Stimulated activated CD8-positive, alpha-beta memory T cell treated with anti-CD3 and anti-CD28 coated beads, Interleukin-7, amount 100 ng/mL, for 1 hour (primary cell): ENCODE measurements at places on chromosomes 1 and 21.
A peak's percentile ranks its signal among the peaks of the same experiment; 100 is the strongest.

DNA sequence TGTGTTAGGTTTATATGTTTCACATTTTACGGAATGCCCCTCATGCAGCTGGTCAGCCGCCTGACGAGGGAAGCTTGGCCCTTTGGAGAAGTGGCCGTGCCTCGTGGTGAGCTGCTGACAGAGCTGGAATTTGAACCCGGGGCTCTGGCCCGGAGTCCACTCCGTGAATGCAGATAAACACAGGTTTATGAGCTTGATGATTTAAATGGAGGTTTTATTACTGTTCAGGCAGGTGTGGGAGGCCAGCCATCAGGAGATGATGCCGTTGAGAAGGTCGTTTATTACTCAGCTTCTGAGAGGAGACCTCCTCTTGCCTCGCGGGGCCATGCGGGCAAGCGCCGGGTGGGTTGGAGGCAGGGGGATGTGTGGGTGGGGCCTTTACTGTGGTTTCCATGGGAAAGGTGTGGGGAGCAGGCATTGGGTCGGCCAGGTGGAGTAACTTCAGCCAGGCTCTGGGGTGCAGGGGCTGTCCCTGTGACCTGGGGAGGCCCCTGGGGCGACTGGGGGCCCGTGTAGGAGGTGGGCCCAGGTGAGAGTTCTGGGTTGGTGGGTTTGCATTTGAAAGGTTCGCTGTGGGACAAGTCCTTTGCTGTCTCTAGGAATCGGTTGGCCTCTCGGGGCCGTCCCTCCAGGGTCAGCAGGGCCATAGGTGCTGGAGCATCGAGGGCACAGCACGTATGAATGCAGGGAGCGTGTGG, 22.0 kb downstream of the PRKCZ start:
- DNase-seq, result no peak

- DNase-seq, result no peak
These were observed 131.3 kb downstream of the CACHD1 start for GRCh38 chr1:64601207-64601606.

- no peak for DNase-seq
These were observed 29.7 kb downstream of the OLFML3 start for GRCh38 chr1:114008993-114009392.

- no peak for DNase-seq
These were observed 559 bp downstream of the RBBP4 start for GRCh38 chr1:32651461-32652073.

DNA sequence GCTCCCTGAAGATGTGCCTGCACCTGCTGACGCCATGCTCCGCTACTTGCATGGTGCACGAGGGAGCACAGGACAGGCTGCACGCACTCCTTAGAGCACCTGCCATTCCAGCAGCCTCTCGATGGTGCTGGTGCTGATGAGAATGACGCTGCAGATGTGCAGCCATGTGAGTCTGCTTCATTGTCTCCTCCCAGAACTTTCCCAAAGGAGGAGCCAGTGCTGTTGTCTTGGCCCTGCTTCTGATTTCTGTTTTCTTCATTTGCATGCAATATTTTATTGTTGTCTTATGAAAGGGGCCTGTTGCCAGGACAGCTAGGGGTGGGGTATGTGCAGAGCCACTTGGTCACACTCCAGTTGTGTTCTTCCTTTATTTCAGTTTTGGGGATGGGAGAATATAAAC, 70.1 kb downstream of the PCBP3 start:
- DNase-seq, result no peak

GRCh38 chr1:184030433-184031091, 7.0 kb downstream of the COLGALT2 start:
- no peak for DNase-seq

DNA sequence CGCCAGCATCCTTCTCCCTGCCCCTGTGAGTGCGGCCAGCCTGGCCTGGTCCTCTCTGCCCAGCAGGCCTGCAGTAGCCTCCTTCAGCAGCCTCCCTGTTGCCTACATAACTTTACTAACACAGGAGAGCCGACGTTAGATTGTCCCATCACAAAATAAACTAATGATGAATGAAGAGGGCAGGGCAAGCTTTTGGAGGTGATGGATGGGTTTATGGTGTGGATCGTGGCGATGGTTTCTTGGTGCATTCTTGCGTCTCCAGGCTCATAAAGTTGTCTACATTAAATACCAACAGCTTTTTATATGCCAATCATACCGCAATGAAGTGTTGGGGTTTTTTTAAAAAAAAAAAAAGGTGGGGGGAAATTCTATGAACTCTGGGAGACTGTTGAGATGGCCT, 164.5 kb downstream of the PRDM16 start:
- no peak for DNase-seq

- no peak for DNase-seq
These were observed 24.6 kb downstream of the NUF2 start for GRCh38 chr1:163346326-163346870.

- no peak for DNase-seq
These were observed 138.8 kb upstream of the RAB4A start for GRCh38 chr1:229132106-229132443.

DNA sequence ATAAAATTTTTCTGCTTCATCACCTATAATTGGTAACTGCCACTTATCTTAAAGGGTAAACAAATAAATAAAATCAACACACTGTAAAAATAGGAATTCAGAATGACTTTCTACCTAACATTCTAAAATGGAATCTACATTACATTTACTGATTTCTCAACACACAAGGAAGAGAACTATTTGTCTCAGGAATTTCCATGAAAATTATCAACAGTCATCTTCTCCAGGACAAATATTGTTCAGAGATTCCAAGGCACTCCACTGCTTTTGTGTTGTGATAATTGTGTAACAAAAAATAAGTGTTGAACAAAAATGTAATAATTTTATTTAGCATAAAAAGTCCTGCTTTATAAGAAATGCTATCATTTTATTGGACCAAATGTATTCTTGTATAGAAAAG, 7.3 kb downstream of the ODF2L start:
- no peak for DNase-seq

DNA sequence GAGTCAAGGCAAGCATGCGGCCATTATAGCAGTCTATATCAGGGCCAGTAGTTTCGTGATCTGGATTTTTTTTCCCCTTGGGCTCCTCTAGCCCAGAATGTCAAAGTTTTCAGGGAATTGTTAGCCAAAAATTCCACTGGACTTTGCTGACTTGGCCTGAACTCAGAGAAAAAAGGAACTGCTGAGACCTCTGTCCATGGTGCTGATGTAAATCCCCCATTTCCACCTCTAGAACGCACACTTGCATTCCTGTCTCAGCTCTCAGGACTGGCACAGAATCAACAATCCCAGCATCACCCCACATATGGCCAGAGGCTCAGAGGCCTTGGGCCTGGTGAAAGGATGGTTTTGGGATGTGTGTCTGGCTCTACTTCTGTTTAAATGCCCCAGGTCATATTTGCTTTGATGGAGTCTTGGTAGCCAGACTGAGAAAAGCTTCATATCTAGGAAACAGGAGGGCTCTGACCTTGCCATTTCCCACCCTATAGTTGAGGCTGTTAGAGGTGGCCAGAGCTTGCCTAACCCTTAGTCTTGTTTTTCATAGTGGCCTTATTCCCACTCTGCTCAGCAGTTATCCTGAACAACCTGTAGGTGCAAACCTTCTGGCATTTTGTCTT, 16.9 kb upstream of the EFCAB14 start:
- DNase-seq, result no peak

DNA sequence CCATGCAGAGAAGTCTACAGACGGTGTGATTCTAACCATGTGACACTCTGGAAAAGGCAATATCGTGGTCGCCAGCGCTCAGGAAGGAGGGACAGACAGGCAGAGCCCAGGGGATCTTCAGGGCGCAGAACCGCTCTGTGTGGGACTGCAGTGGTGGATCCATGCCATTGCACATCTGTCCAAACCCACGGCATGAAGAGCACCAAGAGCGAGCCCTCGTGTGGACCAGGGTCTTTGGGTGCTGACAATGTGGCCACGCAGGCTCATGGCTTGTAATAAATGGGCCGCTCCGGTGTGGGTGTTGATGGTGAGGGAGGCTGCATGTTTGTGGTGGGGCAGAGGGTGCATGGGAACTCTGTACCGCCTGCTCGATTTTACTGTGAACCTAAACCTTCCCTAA, 25.3 kb upstream of the POFUT2 start:
- DNase-seq, result no peak

- peak; percentile 56 for DNase-seq
These were observed 2.1 kb upstream of the PFKL start for GRCh38 chr21:44297525-44298290.

- DNase-seq, result no peak
These were observed 25.1 kb upstream of the CLIC4 start for GRCh38 chr1:24720152-24720551.

DNA sequence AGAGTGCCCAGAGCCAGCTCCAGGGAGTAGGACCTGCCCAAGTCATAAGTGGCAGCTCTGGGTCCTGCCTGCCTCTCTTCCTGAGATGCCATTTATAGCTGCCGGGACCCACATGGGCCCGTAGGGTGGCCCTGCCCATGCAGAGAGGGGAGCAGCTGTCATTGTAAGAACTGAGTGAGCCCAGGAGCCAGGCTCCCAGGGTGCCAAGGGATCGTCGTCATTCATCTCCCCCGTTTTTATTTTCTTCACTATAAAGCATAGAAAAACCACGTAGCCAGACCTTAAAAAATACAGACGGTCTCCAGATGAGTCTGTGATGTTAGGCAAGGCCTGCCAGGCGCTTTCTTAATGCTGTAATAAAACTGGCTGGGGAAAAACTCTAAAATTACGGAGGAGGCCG, 90.7 kb downstream of the IGSF21 start:
- DNase-seq, result no peak

DNA sequence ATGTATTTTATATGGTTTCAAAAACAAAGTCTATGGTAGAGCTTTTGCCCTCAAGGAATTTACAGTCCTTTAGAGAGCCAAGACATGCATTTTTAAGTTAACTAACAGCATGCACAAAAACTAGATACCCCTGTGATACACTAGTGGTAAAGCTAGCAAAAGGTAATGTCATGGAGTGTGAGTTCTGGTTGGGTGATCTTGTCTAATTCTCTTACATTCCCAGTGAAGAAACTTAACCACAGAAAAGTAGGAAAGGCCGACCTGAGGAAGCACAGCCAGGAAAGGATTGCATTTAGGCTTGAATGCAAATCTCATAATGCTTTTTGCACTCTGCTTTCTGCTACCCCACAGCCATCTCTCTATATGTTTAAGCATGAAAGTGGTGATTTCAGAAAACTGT, 202.2 kb downstream of the ROR1 start:
- DNase-seq, result no peak

DNA sequence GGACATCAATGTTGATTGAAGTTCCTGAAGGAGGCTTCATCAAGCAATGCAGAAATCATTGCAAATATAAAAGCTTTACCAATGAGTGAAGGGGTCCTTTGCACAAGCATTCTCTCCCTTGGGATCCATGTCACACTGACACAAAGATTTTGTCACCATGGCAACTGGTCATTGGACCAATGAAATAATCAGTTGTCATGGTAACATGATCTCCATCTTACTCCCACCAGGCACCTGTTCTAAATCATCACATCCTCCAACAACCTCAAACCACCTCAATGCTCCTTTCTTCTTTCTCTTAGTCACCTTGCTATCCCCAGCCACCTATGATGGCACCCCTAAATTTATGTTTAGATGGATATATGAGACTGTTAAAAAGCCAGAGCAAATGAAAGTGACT, 13.5 kb upstream of the FOXJ3 start:
- DNase-seq, result no peak

- DNase-seq, result no peak
These were observed 92.5 kb downstream of the LACTBL1 start for GRCh38 chr1:22880174-22880601.

DNA sequence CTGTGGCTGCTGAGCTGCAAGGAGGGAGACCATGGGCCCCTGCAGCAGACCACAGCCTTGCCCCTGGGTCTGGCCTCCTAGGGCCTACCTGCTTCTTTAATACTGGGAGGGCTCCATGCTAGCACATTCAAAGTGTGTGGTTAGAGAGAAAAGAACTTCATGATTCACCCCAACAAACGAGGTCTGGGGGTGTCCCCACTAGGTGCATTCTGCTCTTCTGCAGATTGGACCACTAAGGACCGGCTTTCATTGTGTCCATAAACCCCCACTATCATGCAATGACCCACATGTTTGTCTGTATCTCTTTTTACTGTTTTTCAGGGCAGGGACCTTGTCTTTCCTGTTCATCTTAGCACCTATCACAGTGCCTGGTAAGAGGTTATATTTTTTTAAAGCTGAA, 185.4 kb downstream of the OMA1 start:
- DNase-seq, result no peak

- no peak for DNase-seq
These were observed 147.6 kb upstream of the CAMK1G start for GRCh38 chr1:209435654-209436566.

GRCh38 chr1:218347336-218347722, 2.2 kb downstream of the TGFB2 start:
- no peak for DNase-seq

GRCh38 chr1:201466492-201466891, 2.5 kb downstream of the PHLDA3 start:
- no peak for DNase-seq

- no peak for DNase-seq
These were observed 1.9 kb upstream of the IRF2BP2 start for GRCh38 chr1:234611847-234612351.

- DNase-seq, result no peak
These were observed 52.1 kb upstream of the LAPTM5 start for GRCh38 chr1:30809514-30810263.

GRCh38 chr1:117698398-117699160, 92.7 kb downstream of the TENT5C start:
- DNase-seq, result no peak

GRCh38 chr1:47689894-47690293, 252.1 kb downstream of the FOXD2 start:
- no peak for DNase-seq

GRCh38 chr1:213387380-213388015, 336.5 kb downstream of the RPS6KC1 start:
- no peak for DNase-seq

- no peak for DNase-seq
These were observed 224.2 kb downstream of the DISC1 start for GRCh38 chr1:231850786-231851185.

GRCh38 chr1:147579532-147579931, 38.2 kb downstream of the BCL9 start:
- no peak for DNase-seq

GRCh38 chr1:7366955-7367665, 404.0 kb upstream of the VAMP3 start:
- DNase-seq, result no peak

- DNase-seq, result no peak
These were observed 23.0 kb downstream of the IRF2BP2 start for GRCh38 chr1:234586892-234587485.
